Astrocyte (in vitro differentiated cells and primary cell): ENCODE measurements at places on chromosomes 1 and 21. TPM values are rescaled to one million over a fixed set of nuclear protein-coding genes. Genes with fewer than 3 reads are reported as not detected.

CELA3B gene
- total RNA-seq, result not detected in 2 replicates

TRMT1L gene
- total RNA-seq, result 14.9 and 17.0 TPM in 2 replicates

UBE2U gene
- not detected in 2 replicates for total RNA-seq

CYB561D1 gene
- 9.4 and 11.9 TPM in 2 replicates for total RNA-seq

SH2D5 gene
- 4.0 and 5.9 TPM in 2 replicates for total RNA-seq

NID1 gene
- total RNA-seq, result 73.0 and 76.8 TPM in 2 replicates

CDA gene
- not detected in 2 replicates for total RNA-seq

LAMB3 gene
- 4.2 and 6.1 TPM in 2 replicates for total RNA-seq

ADORA1 gene
- total RNA-seq, result 2.2 and 5.7 TPM in 2 replicates

- H3K4me1 ChIP-seq, result peaks cover 28% of the 10 kb centered on the region
- no peaks in the 10 kb centered on the region for H3K36me3 ChIP-seq
- peak; percentile 21 for DNase-seq
- no peaks in the 10 kb centered on the region for H3K27me3 ChIP-seq
These were observed 13.0 kb upstream of the SLC6A9 start for GRCh38 chr1:44044071-44044801.

- DNase-seq, result no peak
- H3K36me3 ChIP-seq, result peaks cover 53% of the 10 kb centered on the region
- peak overlapping the region; percentile 12 for H3K27ac ChIP-seq
- H3K4me1 ChIP-seq, result peaks cover 13% of the 10 kb centered on the region
- H3K4me3 ChIP-seq, result no peak overlapping the region
These were observed 3.0 kb upstream of the RIT1 start for GRCh38 chr1:155913969-155914757.

DNA sequence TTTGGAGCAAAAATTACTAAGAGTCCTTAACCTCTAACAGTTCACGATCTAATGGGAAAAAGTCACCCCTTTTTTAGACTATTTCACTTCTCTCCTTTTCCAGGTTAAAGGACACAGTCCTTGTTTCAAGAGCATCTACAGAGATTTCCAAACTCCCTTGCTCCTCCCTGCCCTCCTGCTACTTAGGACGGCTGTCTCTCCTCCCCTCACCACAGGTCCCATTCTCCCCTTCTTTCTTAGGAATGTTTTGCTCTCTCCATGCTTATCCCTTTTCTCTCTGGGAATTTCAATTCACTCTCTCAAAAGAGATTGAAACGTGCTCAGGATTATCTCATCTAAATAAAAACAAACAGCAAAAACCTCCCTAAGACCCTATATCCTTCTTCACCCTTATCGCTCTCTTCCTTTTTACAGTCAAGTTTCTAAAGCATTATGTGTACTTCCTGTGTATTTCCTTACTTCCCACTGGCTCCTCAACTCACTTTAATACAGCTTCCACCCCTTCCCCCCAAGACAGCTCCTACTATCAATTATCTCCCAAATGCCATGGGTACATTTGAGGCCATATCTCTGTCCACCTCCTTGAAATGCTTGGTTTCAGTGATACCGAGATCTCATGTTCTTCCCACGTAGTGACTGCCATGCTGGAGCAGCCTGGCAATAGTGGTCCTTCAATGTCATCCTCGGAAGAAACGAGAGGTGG is 43.2 kb upstream of the ZNF281 start:
- no peaks in the 10 kb centered on the region for H3K27me3 ChIP-seq
- no peaks in the 10 kb centered on the region for H3K4me1 ChIP-seq
- H3K36me3 ChIP-seq, result no peaks in the 10 kb centered on the region
- no peak overlapping the region for H3K27ac ChIP-seq
- no peak for DNase-seq
- H3K4me3 ChIP-seq, result no peak overlapping the region

DNA sequence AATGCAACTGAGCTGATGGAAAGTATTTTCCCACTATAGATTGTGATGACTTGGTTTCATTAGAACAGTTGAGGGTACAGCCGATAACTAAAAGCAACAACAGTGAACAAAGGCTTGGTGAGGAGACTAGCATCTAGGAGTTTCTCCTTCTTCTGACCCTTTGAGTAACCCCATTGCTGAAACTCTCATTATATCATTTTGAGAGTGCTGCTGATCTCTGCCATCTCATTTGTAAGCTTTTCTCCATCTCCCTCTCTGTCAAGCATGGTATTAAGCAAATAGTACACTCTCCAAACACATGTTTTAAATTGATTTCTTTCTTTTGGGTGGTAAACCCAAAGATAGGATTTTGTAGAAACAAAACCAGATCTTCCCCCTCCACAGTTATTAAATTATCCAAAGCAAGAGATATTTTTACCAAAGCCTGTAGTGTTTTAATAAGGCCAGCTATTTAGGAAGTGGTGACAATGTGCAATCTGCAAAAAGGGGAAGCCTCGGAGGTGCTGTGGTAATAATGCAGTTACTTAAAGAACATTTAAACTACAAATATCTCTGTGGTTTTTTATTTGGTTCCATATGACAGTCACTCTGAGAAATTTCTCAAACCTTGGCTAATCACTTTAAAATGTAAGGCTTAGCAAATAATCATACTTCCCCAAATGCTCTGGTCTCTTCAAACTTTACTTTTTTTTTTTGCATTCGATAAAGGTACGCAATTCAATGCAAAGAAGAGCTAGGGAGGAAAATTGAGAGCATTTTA is 287.5 kb downstream of the HLX start:
- no peak overlapping the region for H3K27ac ChIP-seq
- H3K4me3 ChIP-seq, result no peak overlapping the region
- H3K36me3 ChIP-seq, result no peaks in the 10 kb centered on the region

GRCh38 chr1:40838980-40839942 is 22.9 kb downstream of the CITED4 start:
- no peaks in the 10 kb centered on the region for H3K36me3 ChIP-seq
- no peak overlapping the region for H3K4me3 ChIP-seq
- DNase-seq, result no peak
- no peaks in the 10 kb centered on the region for H3K4me1 ChIP-seq
- peaks cover 16% of the 10 kb centered on the region for H3K27me3 ChIP-seq
- H3K27ac ChIP-seq, result no peak overlapping the region

GRCh38 chr21:38307771-38308531 is 51.2 kb downstream of the KCNJ15 start:
- H3K36me3 ChIP-seq, result no peaks in the 10 kb centered on the region
- no peak for DNase-seq
- peaks cover 22% of the 10 kb centered on the region for H3K4me1 ChIP-seq

DNA sequence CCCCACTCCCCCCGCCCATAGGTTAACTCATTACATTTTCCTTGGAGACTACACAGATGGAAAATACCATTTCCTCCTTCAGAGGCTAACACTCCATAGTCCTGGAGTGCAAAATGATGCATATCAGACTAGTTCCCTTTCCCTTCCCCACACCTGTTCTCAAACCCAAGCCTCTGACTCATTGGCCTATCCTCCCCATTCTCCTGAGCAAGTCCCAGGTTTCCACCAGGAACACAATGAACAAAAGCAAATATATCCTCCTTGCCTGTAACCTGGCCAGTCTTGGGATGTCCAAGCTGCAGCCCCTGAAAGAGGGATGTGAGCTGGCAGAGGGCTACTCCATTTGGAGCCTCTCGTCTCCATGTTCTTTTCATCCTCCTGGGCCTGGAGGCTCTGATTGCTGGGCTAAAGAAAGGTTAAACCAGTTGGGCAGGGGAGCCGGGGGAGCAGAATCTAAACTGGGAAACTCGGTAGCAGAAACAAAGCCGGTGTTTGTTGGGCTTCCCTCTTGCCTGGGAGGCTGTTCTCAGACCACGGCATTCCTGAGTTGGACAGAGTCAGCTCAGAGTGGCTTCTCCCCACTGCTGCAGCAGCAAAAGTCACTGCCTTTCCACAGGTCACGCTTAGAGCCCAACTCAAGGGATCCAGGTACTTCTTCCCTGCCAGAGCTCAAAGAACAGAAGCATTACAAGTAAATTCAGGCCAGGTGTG is 13.9 kb downstream of the SSR2 start:
- H3K4me1 ChIP-seq, result no peaks in the 10 kb centered on the region
- H3K4me3 ChIP-seq, result no peak overlapping the region
- H3K36me3 ChIP-seq, result peaks cover 29% of the 10 kb centered on the region

- H3K4me3 ChIP-seq, result peak within 1 kb of the TSS; percentile 65
- peak; percentile 54 for DNase-seq
- peaks cover 19% of the 10 kb centered on the region for H3K4me1 ChIP-seq
- no peaks in the 10 kb centered on the region for H3K36me3 ChIP-seq
These were observed at the start of gene PTGFRN for GRCh38 chr1:116909512-116910378. Gene PTGFRN (plus strand): TSS chr1:116909916. CDS start chr1:116910204, 288 bp downstream.

GRCh38 chr1:217983051-217983375 is 302.1 kb upstream of the RRP15 start:
- no peak overlapping the region for H3K4me3 ChIP-seq
- H3K27ac ChIP-seq, result no peak overlapping the region
- no peaks in the 10 kb centered on the region for H3K27me3 ChIP-seq
- DNase-seq, result no peak
- H3K36me3 ChIP-seq, result no peaks in the 10 kb centered on the region

DNA sequence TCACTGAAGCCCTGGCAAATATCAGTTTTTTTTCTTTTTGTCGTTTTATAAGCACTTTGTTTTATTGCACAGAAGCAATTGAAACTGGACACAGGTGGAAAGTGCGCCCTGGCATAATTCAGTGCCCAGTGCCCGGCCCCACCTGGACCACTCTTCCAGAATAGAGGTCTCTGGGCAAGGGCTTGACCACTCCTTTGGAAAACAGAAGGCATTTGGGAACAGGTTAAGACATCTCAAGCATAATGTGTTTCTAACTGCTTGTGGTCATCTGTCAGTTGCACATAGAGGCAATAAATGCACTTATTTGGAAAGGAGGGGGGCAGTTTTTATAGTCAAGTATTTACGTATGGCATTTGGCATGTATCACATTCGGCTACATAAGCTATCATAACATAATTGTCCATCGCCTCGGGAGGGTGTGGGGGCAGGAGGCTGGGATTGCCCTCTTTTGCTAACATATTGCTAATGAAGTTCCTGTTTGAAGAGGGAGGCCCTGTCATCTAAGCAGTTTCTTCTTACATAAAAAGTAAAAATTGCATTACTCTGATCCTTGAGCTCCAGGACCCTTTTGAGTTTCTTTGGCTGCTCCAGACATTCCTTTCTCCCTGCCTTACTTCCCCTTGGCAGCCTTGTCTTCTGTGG is 14.7 kb upstream of the CD2 start:
- DNase-seq, result no peak
- peaks cover 4% of the 10 kb centered on the region for H3K4me1 ChIP-seq
- H3K27me3 ChIP-seq, result no peaks in the 10 kb centered on the region

GRCh38 chr1:174414203-174414602 is 33.6 kb upstream of the GPR52 start:
- DNase-seq, result no peak
- no peaks in the 10 kb centered on the region for H3K4me1 ChIP-seq
- no peaks in the 10 kb centered on the region for H3K27me3 ChIP-seq
- no peak overlapping the region for H3K4me3 ChIP-seq

- DNase-seq, result no peak
- H3K36me3 ChIP-seq, result no peaks in the 10 kb centered on the region
- no peak overlapping the region for H3K27ac ChIP-seq
- H3K27me3 ChIP-seq, result peaks cover 20% of the 10 kb centered on the region
- no peak overlapping the region for H3K4me3 ChIP-seq
These were observed 10.7 kb downstream of the FOXO6 start for GRCh38 chr1:41371630-41372599.

GRCh38 chr21:41112740-41113692 is 54.9 kb upstream of the BACE2 start:
- DNase-seq, result peak; percentile 99
- H3K4me3 ChIP-seq, result peak overlapping the region; percentile 49
- H3K4me1 ChIP-seq, result peaks cover 13% of the 10 kb centered on the region
- H3K27me3 ChIP-seq, result no peaks in the 10 kb centered on the region
- no peaks in the 10 kb centered on the region for H3K36me3 ChIP-seq

GRCh38 chr1:97017895-97018294 is 296.3 kb downstream of the PTBP2 start:
- H3K4me3 ChIP-seq, result no peak overlapping the region
- peaks cover 9% of the 10 kb centered on the region for H3K4me1 ChIP-seq
- H3K27ac ChIP-seq, result no peak overlapping the region
- no peaks in the 10 kb centered on the region for H3K27me3 ChIP-seq
- H3K36me3 ChIP-seq, result no peaks in the 10 kb centered on the region
- no peak for DNase-seq

GRCh38 chr1:100266741-100267140 is 725 bp downstream of the RTCA start:
- peak overlapping the region; percentile 79 for H3K4me3 ChIP-seq
- H3K27ac ChIP-seq, result peak overlapping the region; percentile 73
- peaks cover 19% of the 10 kb centered on the region for H3K36me3 ChIP-seq
- peaks cover 18% of the 10 kb centered on the region for H3K4me1 ChIP-seq
